SHP77 (cell line): ENCODE measurements at places on chromosomes 7 and 10.

GRCh38 chr10:93280699-93281366 lies 201.3 kb downstream of the MYOF start:
- DNase-seq, result no peak

GRCh38 chr7:147376192-147376591 lies 1214.4 kb upstream of the C7orf33 start:
- DNase-seq, result no peak

GRCh38 chr7:4470246-4470645 lies 211.8 kb upstream of the FOXK1 start:
- DNase-seq, result no peak

DNA sequence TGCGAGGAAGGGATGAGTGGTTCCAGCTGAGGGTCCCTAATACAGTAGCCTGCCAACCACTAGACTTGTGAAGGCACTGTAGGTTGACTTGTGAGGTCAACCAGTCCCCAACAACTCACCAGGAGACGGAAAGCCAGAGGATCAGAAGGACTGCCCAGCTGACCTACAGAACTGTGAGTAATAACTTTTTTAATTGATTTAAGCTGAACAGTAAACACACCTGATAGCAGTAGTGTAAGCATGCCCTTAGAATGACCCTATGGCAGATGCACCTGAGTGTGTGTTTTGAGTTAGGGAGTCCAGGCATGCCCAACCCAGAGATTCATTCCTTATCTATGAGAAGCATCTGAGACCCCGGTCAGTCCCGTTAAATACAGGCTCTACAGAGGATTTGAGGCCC lies 14.1 kb downstream of the PRLHR start:
- DNase-seq, result no peak

DNA sequence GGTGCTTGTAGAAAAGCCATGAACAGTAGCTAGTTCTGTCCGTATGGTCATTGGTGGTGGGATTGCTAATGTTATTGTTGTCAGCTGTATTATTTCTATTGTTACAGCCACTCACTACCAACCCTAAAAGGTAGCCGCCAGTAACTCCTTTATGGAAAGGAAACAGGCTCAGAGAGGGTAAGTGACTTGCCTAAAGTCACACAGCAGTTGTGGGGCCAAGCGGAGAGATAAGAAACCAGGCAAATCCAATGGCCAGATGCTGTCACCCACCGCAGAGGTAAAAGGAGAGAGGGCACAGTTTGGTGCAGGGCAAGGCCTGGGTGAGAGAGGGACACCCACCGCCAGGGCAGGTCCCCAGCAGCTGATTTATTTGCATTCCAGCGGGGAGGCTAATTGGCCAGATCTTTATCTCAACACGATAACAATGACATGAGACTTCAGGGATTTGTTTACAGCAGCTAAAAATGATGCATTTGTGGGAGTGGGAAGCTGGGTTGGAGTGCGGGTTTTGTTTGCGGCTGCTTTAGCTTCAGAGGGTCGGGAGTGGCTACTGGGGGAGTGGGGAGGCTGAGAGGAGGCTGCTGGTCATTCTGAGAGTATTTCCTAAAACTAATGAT lies 8.6 kb upstream of the NKX2-3 start:
- DNase-seq, result no peak

GRCh38 chr7:20197837-20198236 lies 19.3 kb downstream of the MACC1 start:
- no peak for DNase-seq

DNA sequence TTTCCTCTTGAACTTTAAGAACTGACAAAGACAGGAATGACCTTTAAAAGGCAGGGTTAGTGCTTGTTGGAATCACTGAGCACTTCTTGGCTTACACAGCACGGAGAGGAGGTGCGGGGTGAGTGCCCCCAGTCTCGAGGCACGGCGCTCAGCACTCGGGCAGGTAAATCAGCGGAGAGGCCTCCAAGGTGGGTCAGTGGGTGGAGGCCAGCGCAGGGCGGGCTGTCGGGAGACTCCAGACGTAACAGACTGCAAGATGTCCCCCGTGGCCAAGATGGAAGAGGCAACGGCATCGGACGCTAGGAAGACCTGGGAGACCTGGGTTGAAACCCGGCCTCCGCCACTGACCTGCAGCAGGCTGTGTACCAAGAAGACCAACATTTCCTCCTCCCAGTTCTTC lies 149.4 kb downstream of the MAD1L1 start:
- DNase-seq, result no peak

DNA sequence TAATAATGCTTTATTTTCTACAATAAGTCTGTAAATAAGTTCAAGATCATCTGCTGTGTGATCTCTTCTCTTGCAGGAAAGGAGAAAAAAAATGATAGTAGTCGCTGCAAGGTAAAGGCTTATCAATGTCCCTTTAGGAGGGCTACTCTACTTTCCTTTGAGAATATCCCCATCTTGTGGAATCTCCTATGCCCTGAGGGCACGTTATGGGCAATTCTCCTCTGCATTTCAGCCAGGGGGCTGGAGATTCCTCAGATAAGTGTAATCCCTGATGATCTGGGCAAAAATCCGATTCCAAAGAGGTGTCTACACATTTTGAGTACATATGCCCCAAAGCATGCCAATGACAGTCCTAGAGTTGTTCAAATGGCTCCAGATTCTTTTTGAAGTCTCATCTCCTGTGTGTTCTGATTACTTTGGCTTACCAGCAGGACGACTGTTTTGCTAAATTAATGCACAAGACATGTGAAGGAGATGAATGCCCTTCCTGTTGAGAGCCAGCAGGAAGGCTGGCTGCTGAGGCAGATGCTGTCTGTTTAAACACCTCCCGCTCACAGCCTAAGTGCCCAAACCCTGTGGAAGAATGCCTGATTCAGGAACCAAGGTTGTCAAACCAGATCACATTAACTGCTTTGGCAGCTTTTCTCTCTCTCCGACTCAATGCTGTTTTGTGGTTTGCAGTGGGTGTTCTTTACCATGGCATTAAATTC lies 171.2 kb upstream of the COL1A2 start:
- DNase-seq, result no peak

DNA sequence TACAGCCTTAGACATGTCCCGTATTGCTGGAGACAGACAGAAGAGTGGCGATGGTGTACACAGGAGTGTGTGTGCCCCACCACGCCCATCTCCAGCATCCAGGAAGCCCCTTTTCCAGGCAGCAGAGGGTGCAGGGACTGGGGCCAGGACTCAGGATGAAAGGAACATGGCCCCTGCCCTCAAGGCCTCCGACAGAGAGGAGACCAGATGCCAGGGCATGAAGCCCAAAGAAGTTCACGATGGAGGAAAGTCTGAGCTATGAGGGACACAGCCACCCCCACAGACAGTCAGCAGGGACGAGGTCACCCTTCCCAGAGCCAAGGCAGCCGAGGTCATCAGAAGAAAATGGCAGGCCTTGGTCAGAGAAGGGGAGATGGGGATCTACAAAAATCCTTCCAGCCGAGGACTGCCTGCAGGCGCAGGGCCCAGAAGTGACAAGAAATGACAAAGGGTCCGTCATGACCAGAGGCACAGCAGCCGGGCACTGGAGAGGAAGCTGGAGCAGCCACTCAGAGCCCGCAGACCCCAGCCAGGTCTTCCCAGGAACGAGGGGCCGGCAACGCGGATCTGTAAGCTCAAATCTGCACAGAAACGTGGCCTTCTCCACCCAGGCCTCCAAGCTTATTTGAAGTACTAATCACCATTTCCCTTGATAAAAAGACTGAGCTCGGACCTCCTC lies 78.7 kb upstream of the PPP2R2D start:
- no peak for DNase-seq

DNA sequence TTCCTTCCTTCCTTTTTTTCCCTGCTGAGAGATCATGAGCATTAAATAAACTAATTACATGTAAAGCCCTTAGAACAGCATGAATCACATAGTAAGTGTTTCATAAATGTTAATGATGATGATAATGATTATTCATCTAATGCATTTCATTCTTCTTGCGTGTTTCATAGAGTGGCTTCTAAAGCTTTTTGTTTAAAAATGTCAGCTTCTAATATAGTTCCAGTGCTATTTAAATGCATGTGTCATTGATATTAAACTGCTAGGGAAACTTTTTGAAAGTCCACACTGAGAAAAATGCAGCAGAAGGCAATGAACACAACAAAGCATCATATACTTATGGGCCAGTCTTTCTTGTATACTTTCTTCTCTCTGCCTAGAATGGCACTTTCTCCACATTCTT lies 894.8 kb downstream of the REEP3 start:
- DNase-seq, result no peak

DNA sequence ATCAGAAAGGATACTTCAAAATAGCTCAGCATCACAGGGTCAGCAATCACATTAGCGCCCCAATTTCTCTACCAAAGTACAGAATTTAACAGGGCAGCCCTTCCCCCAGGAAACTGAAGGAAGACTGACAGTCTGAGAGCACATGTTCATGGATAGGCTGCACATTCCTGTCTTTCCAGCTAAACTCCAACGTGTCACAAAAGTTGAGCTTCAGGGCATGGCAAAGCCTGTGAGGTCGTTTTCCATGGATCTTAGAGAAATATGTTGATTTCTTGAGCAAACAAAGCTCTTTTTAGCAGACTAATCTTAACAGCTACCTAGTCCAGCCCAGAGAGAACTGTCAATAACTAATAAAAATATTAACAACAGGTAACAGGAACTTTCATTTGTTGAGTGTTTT lies 207.9 kb downstream of the GRM3 start:
- no peak for DNase-seq

GRCh38 chr10:79270466-79271246 lies 76.6 kb upstream of the PPIF start:
- DNase-seq, result no peak

DNA sequence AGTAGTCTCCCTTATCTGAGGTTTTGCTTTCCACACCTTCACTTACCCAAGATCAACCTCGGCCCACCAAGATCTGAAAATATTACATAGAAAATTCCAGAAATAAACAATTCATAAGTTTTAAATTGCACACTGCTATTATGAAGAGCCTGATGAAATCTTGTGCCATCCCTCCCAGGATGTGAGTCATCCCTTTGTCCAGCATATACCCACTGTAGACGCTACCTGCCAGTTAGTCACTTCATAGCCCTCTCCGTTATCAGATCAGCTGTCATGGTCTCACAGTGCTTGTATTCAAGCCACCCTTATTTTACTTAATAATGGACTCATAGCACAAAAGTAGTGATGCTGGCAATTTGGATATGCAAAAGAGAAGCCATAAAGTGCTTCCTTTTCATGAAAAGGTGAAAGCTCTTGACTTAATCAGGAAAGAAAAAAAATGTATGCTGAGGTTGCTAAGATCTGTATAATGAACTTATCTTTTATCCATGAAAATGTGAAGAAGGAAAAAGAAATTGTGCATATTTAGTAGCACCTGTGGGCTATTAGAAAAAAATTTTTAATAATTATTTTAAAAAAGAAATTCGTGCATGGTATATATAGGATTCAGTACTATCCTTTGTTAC lies 9.8 kb upstream of the MRPS16 start:
- DNase-seq, result peak; percentile 1

GRCh38 chr7:92834507-92835260 lies 1.7 kb downstream of the CDK6 start:
- no peak for DNase-seq

DNA sequence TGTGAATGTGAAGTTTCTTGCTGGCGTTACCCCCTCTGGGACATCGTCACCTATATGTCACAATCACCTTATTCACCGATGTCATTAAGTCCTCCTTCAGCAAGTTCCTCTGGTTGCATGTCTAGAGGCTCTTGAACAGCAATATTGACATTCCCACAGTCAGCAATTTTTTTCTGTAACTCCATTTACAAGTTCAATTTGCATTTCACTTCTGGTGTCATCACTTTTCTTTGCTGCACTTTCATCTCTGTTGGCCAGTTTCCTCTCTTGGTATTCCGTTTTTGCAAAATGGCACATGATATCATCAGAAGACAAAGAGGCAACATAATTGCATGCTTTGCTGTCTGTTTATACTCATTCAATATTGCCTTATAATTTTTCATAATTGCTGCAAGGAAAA lies 69.8 kb downstream of the SRI start:
- DNase-seq, result no peak

GRCh38 chr10:118956802-118957442 lies 72.6 kb upstream of the NANOS1 start:
- no peak for DNase-seq

- DNase-seq, result no peak
Measured at GRCh38 chr7:98286701-98287485, 5.4 kb downstream of the BRI3 start.

GRCh38 chr10:11263767-11264166 lies 246.1 kb downstream of the CELF2 start:
- DNase-seq, result no peak

- no peak for DNase-seq
Measured at GRCh38 chr7:108076156-108076555, 54.0 kb downstream of the LAMB4 start.

DNA sequence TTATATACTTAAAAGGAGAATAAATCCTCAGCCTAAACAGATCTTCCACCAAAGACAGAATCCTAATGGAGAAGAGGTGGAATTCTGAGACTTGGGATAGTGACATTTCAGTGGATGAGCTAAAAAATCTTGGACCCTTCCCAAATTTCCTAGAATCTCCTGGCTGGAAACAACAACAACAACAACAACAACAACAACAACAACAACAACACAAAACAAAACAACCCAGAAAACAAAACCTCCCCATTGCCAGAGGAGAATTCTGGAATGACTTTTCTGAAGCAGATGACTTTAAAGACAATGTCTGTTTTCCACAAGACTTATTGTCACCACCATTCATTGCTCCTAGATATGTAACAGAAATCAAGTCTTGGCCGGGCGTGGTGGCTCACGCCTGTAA lies 322.1 kb downstream of the ARL4A start:
- no peak for DNase-seq

GRCh38 chr10:107427016-107427415 lies 262.5 kb upstream of the SORCS1 start:
- DNase-seq, result no peak

- no peak for DNase-seq
Measured at GRCh38 chr10:36385693-36386092, 739.7 kb upstream of the ANKRD30A start.

GRCh38 chr10:7819121-7819460 lies 786 bp downstream of the TAF3 start:
- DNase-seq, result peak; percentile 11

GRCh38 chr10:129035052-129035827 lies 431.8 kb upstream of the MGMT start:
- DNase-seq, result no peak

DNA sequence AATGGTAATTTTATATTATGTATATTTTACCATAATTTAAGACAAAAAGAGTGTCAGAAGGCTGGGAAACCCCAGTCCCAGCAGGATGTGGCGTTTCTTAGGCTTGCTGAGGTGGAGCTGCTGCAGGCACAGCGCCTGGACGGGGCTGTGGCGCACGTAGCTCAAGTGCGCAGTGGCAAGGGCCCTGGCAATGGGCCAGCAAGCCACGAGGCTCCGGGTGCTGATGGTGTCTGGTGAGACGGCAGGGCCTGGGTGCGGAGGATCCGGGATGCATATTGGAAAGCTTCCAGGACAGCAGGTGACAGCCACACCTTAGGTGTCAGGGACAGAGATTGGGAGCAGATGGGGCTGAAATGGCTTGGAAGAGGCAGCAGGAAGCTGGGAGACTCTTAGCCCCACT lies 37.2 kb downstream of the CLEC2L start:
- DNase-seq, result peak; percentile 93
